ENCODE measurements at places on chromosomes 5 and 9. TPM values are rescaled to one million over a fixed set of nuclear protein-coding genes. Genes with fewer than 3 reads are reported as not detected.

EFCAB9 gene
- not detected for total RNA-seq

TMEM174 gene
- not detected for total RNA-seq

KCNMB1 gene
- under 0.01 TPM for total RNA-seq

LTC4S gene
- total RNA-seq = 0.86 TPM

FABP6 gene
- total RNA-seq = not detected

STC2 gene
- 320 TPM for total RNA-seq

FNBP1 gene
- 23.6 TPM for total RNA-seq

STPG3 gene
- not detected for total RNA-seq

JAKMIP2 gene
- 0.54 TPM for total RNA-seq

ANKRD34B gene
- not detected for total RNA-seq

PDCD1LG2 gene
- total RNA-seq = 9.1 TPM

KIF24 gene
- total RNA-seq = 2.1 TPM

ACTBL2 gene
- total RNA-seq = not detected

SPATA31A3 gene
- not detected for total RNA-seq

OBP2B gene
- total RNA-seq = not detected

PHF24 gene
- 0.11 TPM for total RNA-seq

MARCHF3 gene
- total RNA-seq = 4.1 TPM

GARIN3 gene
- not detected for total RNA-seq

TRIM36 gene
- total RNA-seq = 0.13 TPM

HRCT1 gene
- 4.7 TPM for total RNA-seq

LCN2 gene
- total RNA-seq = not detected

SLC45A2 gene
- total RNA-seq = 0.13 TPM

COL5A1 gene
- total RNA-seq = 401 TPM

ADAMTS12 gene
- total RNA-seq = 5.9 TPM

SLC4A9 gene
- not detected for total RNA-seq

CD14 gene
- total RNA-seq = 5.3 TPM

MLANA gene
- total RNA-seq = not detected

KCNV2 gene
- not detected for total RNA-seq

HTR1A gene
- not detected for total RNA-seq

PJA2 gene
- total RNA-seq = 170 TPM

CATSPER3 gene
- 0.13 TPM for total RNA-seq

LYSMD3 gene
- 32.8 TPM for total RNA-seq

NIPBL gene
- total RNA-seq = 39.6 TPM

CDH6 gene
- 0.97 TPM for total RNA-seq

SERINC5 gene
- total RNA-seq = 25.1 TPM
